ENCODE measurements at places on chromosomes 2 and 18.

- DNase-seq, result no peak
Observed at GRCh38 chr2:127182626-127183458, 37.3 kb downstream of the CYP27C1 start.

- DNase-seq, result no peak
Observed at GRCh38 chr2:144364944-144365738, 154.8 kb downstream of the ZEB2 start.

- DNase-seq, result peak; percentile 30
Observed at GRCh38 chr2:25341753-25342371, at the start of gene DNMT3A. Gene DNMT3A (minus strand): TSS chr2:25341925. CDS start chr2:25313984, 27,941 bp downstream.

- no peak for DNase-seq
Observed at GRCh38 chr2:143282684-143283083, 153.5 kb downstream of the ARHGAP15 start.

GRCh38 chr2:65464604-65465003 lies 32.2 kb upstream of the SPRED2 start:
- DNase-seq, result no peak

- no peak for DNase-seq
Observed at GRCh38 chr2:8564475-8564874, 117.4 kb upstream of the ID2 start.

DNA sequence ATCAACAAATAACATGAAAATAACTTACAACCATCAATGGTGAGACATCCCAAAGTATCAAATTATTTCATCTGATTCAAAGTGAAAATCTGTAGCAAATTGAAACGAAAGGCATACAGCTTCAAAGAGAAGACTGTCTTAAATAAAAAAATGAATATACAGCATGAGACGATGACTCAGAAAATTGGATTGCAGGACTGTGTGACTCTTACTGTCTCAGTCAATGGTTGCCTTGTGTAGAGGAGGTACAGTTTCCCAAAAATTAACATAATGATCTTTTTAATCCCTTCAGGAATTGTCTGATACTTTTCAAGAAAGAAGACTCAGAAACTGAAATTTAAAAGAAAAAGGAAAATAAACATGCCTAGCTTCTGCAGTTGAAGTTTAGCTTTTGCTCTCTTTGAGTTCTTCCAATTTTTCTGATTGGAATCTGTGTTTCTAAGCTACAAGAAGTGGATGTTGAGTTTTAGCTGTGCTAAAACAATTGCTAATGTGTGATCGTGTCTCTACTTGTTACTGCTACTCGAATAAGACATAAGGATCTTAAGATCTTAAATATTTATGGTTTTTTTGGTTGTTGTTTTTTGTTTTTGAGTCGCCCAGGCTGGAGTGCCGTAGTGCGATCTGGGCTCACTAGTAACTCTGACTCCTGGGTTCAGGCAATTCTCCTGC lies 41.1 kb upstream of the EPB41L3 start:
- DNase-seq, result no peak

- no peak for DNase-seq
Observed at GRCh38 chr2:64952511-64953482, 36.4 kb upstream of the SLC1A4 start.

- no peak for DNase-seq
Observed at GRCh38 chr2:33589444-33589843, 9.7 kb downstream of the FAM98A start.

GRCh38 chr18:48572402-48573126 lies 33.7 kb downstream of the CTIF start:
- no peak for DNase-seq

DNA sequence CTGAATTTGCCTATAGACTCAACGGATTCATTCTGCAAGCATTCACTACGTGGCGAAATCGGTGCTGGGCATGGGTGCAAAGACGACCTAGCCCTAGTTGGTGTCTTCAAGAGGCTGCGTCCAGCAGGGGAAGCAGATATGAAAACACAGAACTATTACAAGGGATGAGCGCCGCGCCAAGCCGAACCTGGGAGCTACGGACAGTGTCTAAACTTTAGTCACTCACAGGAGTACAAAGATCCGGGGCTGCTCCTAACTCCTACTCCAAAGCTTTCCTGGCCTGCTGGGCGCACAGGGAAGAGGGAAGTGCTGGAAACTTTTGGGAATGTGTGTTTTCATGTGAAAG lies 732 bp upstream of the ANXA4 start:
- DNase-seq, result no peak

DNA sequence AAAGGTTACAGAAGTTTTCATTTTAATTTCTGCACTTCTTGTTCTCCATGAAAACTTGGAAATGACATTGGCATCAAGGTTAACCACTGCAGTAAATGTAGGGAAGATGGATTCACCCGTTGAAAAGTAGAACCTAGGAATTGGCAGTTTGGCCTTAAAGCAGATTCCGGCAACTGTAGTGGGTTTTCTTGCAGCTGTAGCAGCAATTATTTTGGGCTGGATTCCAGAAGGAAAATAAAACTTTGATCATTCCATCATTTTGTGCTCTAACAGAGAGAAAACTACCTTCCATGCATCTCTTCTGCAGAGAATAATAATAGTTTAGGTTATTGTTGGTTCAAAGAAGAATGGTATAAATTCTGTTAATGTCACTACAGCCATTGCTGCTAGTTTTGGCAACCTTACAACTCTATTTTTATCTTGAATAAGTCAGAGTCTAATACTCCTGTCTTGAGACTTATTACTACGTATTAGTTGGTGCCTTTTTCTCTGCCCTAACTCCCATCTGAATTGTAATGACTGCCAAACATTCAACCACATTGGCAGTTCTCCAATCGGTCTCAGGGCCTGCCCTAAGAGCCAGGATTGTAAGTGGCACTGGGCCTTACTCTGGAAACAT lies 178.1 kb upstream of the PIEZO2 start:
- no peak for DNase-seq

- no peak for DNase-seq
Observed at GRCh38 chr2:27442920-27443282, 720 bp downstream of the KRTCAP3 start.

GRCh38 chr2:159788253-159788652 lies 9.8 kb downstream of the CD302 start:
- DNase-seq, result no peak

DNA sequence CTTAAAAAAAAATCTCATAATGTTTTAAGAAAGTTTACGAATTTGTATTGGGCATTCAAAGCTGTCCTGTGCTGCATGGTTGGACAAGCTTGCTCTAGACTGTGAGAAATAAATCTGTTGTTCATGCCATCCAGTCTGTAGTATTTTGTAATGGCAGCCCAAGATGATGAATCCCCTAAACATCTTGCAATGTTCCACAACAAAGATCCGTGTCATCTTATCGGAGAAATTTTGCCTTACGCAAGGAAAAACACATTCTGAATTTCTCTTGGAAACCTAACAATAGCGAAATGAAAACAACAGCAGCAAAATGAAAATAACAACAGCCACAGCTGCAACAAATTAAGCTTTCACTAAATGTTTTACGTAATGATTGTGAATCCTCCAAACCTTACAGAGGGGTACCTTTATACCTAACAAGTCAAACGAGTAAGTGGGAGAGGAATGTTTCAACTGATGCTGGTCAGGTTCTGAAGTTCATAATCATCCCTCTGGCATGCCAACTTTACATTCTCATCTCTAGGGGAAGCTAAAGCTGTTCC lies 76.1 kb upstream of the RNU4ATAC start:
- no peak for DNase-seq

GRCh38 chr2:189865826-189866225 lies 81.6 kb downstream of the PMS1 start:
- no peak for DNase-seq

- DNase-seq, result no peak
Observed at GRCh38 chr18:48296581-48296980, 112.6 kb downstream of the ZBTB7C start.

GRCh38 chr18:31426021-31426420 lies 21.5 kb upstream of the DSG3 start:
- no peak for DNase-seq

- no peak for DNase-seq
Observed at GRCh38 chr2:64017811-64018700, 1.2 kb downstream of the VPS54 start.

GRCh38 chr2:9096761-9097160 lies 93.3 kb upstream of the MBOAT2 start:
- DNase-seq, result no peak

DNA sequence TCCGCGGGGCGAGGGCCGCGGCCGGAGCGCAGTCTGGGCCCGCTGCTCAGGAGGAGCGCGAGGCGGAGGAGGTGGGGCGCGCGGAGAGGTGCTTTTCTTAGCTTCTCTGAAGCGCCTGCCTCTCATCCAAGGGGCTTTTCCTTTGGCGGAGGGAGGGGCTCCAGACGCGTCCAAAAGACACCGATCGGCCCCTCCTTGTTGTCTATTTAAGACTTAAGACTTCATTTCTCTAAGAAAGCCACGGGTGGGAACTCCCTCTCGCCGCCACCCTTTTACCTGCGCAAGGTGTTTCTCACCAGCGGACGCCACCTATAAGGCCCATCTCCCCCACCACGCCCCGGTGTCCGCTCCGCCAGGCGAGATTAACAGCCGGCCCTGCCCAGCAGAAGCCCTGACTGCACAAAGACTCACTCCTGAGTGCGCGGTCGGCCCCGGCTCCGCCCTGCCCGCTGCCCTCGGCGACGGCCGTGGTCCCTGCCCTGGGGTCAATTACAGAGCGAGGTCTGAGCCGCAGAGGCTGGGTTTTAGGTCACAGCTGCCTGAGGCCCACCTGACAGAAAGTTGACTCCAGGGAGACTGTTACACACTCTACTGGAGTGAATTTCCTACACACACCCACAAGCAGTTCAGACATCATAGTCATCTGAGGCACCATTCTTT lies at the start of gene DSC2:
Gene DSC2 (minus strand): TSS at position 397 of the 660 bp plus-strand sequence. CDS start 450 bp downstream, outside the sequence.
- DNase-seq, result no peak

DNA sequence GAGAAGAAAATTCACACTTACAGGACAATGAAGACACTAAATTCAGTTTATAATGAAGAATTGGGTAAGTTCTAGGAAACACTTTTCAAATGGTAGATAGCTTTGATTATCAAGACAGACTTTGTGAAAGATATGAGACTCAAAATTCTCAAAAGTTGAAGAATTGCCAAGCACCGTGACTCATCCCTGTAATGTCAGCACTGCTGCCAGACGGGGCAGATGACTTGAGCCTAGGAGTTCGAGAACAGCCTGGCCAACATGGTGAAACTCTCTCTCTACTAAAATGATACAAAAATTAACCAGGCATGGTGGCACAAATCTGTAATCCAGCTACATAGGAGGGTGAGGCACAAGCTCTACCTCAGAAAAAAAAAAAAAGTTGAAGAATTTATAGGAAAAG lies 1820.1 kb upstream of the LRRTM1 start:
- no peak for DNase-seq

DNA sequence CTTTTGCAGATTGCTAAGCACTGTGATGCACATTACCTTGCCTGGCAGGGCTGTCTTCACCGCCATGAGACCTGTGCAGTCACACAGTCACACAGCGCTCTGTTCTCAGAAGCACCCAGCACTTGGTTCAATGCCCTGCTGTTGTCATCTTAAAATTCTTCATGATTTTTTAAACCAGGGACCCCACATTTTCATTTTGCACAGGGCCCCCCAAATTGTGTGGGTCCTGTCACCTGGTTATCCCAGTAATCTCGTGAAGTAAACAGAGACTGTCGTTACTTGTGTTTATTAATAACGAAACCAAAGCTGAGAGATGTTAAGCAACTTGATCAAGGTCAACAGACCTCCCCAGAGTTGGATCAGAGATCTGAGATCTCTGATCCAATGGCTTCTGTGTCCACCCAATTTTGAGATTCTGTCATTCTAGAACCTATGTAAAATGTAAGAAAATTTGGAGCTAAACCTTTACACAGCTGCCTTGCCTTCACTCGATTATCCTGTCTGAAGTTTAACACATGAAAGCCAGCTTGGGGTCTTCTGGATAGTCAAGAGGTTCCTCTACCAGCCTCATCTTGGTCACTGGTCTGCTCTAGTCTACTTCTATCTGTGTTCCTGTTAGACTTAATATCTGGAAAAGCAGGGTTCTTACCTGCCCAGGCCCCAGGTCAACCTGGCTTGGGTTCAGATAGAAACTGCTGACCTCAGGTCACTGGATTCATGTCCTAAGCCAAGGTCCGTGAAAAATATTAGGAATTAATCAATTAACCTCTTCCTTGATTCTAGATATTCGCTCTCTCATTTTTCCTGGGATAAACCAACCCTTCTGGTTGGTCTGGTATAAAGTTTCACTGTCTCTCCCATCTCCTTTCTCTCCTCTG lies 13.7 kb upstream of the TTC39C start:
- peak; percentile 24 for DNase-seq

GRCh38 chr2:32742376-32742775 lies 114.5 kb downstream of the TTC27 start:
- DNase-seq, result no peak

GRCh38 chr18:11323359-11323819 lies 174.0 kb upstream of the PIEZO2 start:
- no peak for DNase-seq

DNA sequence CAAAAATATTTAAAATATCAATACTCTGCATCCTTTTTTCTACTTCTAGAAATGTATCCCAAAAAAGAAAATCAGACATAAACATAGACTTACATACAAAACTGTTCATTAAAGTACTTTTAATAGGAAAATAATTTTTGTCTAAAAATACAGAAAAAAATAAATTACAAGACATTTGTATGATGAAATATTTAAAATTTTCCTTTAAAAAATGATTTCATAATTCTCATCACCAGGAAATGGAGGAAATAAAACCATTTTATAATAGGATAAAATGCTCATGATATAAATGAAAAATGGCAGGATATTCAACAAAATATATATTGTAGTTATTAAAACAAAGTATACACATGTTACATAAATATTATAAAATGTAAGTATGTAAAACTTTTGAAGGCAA lies 24.4 kb downstream of the ARL5A start:
- DNase-seq, result no peak

- no peak for DNase-seq
Observed at GRCh38 chr2:1451422-1451821, 38.2 kb downstream of the TPO start.

DNA sequence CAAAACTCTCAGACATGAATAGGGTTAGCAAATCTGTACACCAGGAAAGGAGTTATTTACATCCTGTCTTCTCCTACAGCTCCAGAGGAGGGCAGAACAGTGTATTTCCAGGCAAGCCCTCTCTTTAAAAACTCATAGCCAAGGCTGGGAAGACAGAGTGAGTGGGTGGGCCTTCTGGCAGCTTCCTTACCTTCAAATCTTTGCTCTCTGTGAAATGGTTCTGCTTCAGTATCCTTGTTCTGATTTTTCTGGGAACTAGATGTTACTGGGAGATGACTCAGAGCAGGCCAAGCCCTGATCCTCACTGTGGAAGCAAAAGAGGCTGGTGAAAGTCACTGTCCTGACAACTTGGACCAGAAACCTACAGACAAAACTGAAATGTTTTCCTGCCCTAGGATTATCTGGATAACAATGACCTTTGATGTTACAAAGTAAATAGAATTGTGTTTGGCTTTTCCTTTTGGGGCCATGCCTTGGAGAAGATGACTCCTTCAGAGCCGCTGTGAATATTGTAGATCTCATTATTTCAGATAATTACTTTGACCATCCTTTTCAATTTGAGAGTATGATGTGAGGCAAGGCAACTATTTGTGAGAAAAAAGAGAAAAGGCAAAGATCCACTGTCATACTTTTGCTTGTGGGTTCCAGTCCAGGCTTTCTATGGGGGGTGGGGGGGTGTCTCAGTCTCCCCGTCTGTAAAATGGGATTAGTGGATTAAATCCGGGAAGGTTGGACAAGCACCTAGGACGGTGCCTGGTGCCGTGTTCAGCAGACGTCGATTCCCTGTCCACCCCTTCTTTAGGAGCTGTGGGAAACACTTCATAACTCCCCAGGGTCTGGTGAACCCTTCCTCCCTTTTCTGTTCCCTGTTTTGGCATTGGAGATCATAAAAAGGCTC lies 644 bp upstream of the QPCT start:
- DNase-seq, result no peak

GRCh38 chr2:86747711-86748639 lies 27.9 kb downstream of the RMND5A start:
- DNase-seq, result no peak
